Occipital lobe (tissue), 3 donors: ENCODE measurements at places on chromosomes 11 and 22.

- no peak for DNase-seq
These were observed 5.5 kb downstream of the KIAA0930 start for GRCh38 chr22:45235101-45235777.

DNA sequence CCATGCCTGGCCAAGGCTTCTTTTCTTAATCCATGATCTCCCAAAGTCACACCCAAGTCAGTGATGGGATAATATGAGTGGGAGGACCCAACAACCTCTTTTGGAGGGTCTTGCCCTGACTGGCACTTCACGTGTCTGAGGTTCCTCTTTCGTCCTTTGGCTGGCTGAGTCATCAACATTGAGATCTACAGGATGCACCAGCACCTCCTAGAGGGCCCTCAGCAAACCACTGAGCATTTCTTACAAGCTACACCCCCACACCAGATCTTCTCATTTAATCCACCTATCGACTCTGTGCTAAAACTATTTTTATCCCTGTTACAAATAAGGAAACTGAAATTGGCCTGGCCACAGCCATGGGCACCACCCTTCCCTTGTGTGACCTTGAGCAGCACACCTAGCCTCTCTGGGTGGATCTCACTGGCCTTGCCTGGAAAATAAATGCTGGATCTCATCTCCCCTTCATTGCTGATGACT, 63.4 kb downstream of the FLI1 start:
- no peak for DNase-seq

- DNase-seq = peak; percentile 34
These were observed 3.4 kb downstream of the CLPB start for GRCh38 chr11:72430741-72431570.

- no peak for DNase-seq
These were observed 304.6 kb downstream of the OPCML start for GRCh38 chr11:133227632-133228111.

GRCh38 chr22:20354238-20354975, 34.5 kb upstream of the DGCR6L start:
- no peak for DNase-seq

GRCh38 chr11:126484266-126484665, 128.8 kb downstream of the ST3GAL4 start:
- no peak for DNase-seq

DNA sequence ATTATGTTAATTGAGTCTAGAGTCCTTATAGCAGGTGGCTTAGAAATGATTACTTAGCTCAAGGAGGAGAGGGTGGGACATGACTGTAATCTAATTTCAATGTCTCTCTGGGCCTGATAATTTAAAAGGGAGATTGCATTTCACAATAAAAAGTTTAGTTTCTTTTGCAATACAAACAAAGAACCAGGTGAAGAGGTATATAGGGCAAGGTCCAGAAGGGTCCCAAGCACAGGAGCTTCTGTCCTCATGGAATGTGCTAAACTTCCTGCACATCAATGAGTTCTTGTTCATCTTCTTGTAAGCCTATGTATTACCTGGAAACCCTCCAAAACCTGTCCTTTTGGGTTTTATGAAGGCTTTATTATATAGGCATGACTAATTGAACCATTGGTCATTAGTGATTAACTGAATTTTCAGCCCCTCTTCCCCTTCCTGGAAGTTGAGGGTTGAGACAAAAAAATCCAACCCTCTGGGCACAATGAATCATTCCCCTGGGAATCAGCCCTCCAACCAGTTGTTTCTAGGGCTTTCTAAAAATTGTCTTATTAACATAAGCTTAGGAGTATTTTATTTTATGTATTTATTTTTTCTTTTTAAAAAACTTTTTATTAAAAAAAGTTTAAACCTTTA, 37.6 kb downstream of the MS4A2 start:
- no peak for DNase-seq

DNA sequence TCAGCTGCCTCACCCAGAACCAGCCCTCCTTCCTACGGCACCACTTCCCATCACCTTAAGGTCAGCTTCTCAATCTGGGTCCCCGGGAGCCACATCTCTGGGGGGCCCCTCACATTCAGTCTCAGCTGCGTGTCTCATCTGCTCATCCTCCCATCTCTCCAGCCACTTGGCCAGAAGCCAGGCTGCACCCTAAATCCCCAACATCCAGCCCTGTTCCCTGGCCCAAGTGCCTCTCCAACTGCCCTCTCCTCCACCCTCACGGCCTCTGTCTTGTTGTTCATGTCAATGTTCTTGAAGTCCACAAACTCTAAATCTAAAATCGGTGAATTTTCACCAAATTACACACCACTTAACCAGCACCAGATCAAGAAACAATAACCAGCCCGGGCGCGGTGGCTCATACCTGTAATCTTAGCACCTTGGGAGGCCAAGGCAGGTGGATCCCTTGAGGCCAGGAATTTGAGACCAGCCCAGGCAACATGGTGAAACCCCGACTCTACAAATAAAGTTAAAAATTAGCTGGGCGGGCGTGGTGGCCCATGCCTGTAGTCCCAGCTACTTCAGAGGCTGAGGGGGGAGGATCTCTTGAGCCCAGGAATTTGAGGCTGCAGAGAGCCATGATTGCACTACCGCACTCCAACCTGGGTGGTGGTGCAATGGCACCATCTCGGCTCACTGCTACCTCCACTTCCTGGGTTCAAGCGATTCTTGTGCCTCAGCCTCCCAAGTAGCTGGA, 33.7 kb downstream of the A4GALT start:
- DNase-seq = no peak

DNA sequence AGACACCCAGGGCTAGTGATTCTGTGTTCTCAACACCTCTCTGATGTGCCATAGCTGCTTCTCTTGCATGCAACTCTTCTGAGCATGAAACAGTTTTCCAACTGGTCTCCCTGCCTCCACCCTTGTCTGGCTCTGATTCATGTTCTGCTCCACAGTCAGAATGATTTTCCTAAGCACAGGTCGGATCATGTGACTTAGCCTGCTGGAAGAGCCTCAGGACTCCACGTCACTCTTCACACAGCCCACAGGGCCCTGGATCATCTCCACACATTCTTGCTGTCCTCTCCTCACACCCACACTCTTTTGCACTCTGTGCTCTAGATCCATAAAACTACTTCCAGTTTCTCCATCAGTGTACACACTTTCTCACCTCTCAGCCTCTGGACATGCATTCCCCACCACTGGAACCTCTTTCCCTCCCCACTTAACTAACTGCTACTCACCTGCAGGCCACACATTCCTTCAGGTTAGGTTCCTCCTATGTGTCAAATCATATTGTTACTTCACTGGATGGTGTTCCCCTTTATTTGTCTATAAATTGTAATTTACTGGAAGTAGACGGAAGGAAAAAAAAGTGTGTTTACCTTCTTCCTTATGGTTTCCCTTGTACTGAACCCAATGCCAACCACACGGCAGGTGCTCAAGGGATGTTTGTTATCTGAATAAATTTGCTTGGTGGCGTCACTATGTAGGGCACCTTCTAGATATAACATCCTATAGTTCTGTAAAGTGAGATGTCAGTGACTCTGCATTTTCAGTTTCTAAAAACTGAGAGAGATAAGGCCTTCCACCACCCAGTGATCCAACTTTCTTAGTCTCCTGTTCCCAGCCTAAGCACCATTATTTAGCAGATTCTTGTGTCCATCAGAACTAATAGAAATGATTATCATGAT, 133.7 kb downstream of the ETS1 start:
- peak; percentile 60 for DNase-seq

DNA sequence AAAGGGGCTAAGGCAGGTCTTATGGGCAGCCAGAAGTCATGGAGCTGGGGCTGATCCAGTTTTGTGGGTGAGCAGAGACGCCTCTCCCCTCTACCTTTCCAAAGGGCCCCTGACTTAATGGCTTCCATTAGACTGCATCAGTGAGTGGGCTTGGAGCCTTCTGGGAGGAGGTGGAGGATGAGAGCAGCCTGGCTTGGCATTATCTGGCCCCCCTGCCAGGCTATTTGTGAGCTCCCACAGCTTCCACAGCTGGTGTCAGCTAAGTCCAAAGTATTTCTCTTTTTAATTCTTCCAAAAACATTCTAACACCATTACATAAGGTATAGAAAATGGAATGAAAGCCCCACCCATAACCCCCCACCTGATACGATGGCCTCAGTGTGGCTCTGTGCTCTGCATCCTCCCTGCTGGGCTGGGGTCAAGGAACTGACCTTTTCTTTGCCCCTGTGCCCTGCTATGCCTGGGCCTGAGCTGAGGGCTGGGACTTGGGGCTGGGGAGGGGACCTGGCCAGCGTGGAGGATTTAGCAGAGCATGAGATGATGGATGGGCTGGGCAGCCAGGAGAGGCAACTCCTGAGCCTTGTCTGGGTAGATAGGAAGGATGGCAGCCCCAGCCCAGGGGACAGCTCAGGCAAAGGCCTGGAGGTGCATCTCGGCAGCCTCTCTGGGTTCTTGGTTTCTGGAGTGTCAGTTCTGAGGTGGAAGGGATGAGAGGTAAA, 4.0 kb downstream of the AIFM3 start:
- no peak for DNase-seq

DNA sequence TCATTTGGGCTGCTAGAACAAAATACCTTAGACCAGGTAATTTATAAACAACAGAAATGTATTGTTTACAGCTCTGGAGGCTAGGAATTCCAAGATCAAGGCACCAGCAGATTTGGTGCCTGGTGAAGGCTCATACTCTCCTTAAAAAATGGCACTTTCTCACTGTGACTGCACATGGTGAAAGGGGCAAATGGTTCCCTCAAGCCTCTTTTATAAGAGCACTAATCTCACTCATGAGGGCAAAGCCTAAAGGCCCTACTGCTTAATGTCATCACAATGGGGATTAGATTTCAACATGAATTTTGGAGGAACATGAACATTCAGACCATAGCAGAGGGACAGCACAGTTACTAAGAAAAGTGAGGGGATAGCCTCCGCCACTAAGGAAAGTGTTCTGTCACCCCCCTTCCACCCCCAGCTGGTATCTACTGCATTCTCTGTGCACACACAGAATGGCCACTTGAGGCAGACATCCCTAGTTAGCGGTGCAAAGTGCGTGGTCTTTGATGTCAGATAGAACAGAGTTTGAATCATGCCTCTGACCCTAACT, 47.2 kb upstream of the CEP295 start:
- DNase-seq = no peak

- no peak for DNase-seq
These were observed 62.0 kb downstream of the STK33 start for GRCh38 chr11:8531982-8532381.

GRCh38 chr11:61698173-61698948, 18.2 kb downstream of the DAGLA start:
- peak; percentile 46 for DNase-seq

- DNase-seq = peak; percentile 6
These were observed 108.2 kb upstream of the CD44 start for GRCh38 chr11:35030716-35031213.

GRCh38 chr22:48640890-48641841, 1186.5 kb downstream of the BRD1 start:
- DNase-seq = no peak

DNA sequence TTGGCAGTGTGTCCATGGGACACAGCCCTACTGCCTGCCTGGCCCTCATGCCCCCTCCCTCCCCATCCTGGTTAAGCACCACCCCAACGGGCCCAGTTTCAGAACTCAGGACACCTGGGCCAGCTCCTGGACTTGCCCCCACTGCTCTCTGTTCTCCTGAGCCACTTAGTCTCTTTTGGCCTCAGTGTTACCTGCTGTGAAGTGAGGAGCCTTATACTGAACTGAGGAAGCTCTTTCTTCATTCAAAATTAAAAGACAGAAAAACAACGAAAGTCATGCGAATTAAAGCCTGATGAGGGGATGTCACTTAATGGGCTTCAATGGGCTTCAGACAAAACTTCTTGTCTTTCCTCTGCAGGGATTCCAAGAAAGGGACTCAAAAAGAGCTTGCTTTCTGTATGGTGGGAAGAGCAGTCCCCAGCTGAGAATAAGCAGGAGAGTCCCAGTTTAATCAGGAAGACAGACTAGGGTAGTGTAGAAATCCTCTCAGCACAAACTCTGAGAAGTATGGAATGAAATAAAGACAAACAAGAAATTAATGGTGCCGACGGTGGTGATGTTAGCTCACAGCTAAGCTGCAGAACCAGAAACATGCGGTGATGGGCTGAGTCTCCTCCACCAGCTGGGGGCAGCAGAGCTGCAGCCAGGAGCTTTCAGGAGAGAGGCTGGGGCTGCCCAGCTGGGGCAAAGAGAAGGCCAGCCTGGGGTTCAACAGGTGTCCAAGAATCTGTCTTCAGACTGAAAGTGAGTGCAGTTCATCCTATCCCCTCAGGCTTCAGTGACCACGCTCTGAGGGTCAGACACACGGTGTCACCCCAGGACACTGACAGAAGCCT, 101.0 kb downstream of the GGTLC2 start:
- DNase-seq = no peak

- DNase-seq = no peak
These were observed 244.9 kb upstream of the BLID start for GRCh38 chr11:122360875-122361274.

GRCh38 chr11:34302046-34302921, 55.5 kb downstream of the ABTB2 start:
- DNase-seq = no peak

GRCh38 chr22:23495614-23496444, 84.3 kb downstream of the IGLL1 start:
- no peak for DNase-seq

DNA sequence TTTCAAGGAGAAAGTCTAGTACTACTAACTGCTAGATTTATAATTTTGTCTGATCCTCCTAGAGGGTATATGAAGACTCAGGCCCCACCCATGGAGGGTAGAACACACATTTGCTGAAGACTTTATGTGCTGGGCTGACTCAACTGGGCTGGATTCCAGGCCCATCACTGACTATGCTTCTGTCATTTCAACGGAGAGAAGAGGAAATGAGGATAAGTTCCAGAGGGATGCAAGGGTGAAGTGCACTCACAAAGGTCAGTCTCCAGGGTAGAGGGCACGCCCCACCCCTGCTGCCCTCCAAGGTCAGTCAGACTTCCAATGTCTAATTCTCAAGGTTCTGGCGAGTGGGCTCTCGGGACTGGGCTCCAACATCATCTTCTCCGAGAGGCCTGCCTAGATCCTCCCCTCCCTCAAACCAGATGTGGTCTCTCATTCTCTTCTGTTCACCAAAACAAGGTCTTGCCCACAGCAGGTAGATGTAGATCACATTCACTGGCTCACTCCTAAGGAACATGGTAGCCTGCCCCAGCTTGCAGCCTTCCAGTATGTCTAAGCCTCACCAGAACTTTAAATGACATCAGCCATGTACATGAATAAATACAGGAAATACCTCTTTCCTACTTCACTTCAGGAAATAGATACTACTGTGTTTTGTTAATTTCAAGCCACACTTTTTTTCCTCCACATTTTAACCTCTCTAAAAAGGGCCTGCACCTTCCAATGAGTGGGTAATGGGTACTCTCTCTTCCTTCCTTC, 7.3 kb upstream of the C11orf86 start:
- no peak for DNase-seq

- DNase-seq = peak; percentile 40
These were observed 3.3 kb downstream of the RTN4R start for GRCh38 chr22:20264614-20265452.
